ENCODE measurements at places on chromosomes 12 and 14. TPM values are rescaled to one million over a fixed set of nuclear protein-coding genes. Genes with fewer than 3 reads are reported as not detected.

DNA sequence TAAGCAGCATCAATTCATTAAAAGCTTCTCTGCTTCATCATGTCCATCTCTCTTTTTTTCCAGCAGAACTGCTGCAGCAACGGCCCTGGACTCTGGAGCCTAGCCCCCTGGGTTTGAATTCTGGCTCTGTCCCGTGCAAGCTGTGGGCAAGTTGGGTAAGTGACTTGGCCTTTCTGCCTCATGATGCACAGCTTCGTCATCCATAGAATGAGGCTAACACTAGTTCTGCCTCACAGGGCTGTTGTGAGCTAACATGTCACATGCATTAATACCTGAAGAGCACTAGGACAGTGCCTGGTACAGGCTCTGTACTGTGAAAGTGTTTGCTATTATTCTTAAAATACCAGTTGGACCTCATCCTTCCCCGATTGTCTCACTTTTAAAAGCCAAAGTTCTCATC is 4.2 kb downstream of the KRT82 start:
- DNase-seq, result no peak

GRCh38 chr14:40618225-40618898 is 988.3 kb upstream of the LRFN5 start:
- no peak for DNase-seq

Gene OR6C2
- not detected for total RNA-seq

- peak; percentile 7 for DNase-seq
Measured at GRCh38 chr12:108837239-108837638, 20.1 kb downstream of the SSH1 start.

- no peak for DNase-seq
Measured at GRCh38 chr14:57656853-57657252, 163.2 kb upstream of the CCDC198 start.

Gene LMNTD1
- total RNA-seq, result 2.6 TPM

Gene C14orf132
- total RNA-seq, result 44.8 TPM

Gene HRK
- total RNA-seq, result 0.18 TPM

DNA sequence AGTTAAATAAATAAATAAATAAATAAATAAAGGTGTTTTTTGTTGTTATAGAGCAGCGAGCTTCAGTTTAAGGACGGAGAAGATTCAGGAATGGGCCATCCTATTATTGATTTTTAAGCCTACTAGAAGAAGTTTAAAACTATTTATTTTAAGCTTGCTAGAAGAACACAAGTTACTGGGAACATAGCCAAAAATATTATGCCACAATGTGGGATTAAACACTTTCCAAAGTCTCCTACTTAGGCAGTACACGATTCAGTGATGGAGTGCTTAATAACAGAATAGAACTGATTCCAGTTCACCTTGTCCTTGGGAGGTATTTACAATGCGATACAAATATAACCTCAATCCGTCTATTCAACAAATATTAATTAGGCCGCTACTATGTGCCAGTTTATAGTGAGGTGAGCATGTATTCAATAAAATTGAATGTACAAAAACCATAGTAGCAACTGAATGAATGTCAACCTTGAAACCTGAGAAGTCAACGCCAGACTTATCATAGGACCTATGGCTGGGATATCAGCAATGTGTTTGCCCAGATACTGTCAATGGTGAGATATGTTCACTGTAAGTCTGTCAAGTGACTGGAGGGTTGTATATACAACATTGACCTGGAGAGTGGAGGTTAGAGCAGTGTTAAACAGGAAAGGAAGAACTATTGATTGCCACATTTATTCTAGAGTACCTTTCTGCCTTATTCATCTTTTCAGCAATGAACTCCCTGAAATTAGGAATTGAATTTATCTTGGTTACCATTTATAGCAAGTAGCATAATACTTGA is 486.4 kb downstream of the TMTC2 start:
- DNase-seq, result no peak

Gene PRR4
- 1.7 TPM for total RNA-seq

Gene CD163L1
- 4.5 TPM for total RNA-seq

DNA sequence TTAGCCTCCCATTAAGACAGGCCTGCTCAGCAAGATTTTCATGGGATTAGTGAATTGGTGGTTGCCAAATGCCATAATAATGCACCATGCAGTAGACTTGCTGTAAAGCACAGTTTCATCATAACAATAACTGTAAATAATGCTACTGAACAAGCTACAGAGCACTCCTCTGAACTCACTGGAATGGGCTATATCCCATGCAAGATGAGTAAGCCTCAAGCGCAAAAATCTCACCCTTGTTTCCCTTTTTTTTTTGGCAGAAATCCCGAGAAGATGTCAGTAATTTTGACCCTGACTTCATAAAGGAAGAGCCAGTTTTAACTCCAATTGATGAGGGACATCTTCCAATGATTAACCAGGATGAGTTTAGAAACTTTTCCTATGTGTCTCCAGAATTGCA is 145.9 kb upstream of the HIF1A start:
- no peak for DNase-seq

Data from lower lobe of right lung (tissue), 2 donors.